ENCODE measurements at places on chromosomes 4 and X.

- no peak for DNase-seq
Measured at GRCh38 chr4:92304121-92304520, 355 bp downstream of the GRID2 start.

DNA sequence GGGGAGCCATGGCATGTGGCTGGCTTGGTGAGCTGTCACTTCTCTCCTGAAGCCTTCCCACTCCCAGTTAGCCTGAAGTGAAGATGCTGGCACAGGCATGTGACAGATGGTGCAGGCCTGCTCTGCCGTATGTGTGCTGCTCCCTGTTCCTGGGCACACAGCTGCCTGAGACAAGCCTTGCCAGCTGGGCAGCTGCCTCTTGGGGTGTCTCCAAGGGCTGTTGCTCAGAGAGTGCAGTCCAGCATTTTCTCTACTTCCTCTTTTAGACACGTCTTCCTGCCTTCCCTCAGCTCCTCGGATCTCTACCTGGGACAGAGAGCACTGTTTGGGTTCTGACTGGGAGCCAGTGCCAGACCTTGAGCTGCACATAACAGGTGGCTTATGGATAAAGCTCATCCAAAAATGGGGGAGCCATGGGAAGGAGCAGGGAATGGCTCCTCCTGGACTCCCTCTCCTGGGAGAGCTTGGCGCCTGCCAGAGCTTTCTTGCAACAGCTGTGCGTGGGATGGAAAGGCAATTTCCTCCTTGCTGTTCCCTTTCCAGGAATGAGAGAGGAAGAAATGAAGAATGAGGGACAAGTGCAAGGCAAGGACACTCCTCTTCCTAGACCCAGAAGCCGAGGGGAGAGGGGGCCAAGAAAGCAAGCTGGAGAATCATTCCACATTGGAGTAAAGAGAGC, 132.9 kb downstream of the MSL3 start:
- no peak for DNase-seq

DNA sequence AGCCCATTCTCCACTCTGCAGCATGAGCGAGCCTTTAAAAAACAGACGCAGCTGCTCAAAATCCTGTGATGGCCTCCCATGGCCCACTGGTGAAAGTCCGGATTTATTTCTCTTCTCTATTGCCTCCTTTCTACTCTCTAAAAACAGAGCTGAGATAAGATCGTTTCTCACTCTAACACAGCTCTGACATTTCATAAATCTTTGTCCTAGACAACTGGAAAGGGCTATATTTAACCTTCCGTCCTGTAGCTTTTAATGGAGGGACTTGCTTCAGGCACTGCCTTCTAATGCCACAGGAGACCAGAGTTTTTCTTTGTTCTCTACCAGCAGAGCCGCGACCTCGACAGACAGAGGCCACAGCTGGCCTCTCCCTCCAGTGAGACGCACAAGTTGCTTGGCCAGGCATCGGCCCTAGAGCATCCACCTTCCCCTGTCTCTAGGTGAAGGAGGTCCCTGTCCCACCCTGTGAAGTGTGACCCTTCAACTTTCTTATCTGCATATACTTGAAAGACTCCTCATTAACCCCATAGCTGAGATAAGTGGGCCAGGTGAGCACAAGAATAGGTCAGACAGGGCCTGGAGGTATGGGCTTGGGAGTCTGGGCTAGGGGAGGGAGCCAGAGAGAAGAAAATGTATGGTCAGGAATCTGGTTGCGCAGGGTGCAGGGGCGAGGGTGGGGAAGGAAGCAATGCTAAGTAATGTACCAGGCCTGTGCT, 50.0 kb downstream of the RTL5 start:
- DNase-seq = no peak

DNA sequence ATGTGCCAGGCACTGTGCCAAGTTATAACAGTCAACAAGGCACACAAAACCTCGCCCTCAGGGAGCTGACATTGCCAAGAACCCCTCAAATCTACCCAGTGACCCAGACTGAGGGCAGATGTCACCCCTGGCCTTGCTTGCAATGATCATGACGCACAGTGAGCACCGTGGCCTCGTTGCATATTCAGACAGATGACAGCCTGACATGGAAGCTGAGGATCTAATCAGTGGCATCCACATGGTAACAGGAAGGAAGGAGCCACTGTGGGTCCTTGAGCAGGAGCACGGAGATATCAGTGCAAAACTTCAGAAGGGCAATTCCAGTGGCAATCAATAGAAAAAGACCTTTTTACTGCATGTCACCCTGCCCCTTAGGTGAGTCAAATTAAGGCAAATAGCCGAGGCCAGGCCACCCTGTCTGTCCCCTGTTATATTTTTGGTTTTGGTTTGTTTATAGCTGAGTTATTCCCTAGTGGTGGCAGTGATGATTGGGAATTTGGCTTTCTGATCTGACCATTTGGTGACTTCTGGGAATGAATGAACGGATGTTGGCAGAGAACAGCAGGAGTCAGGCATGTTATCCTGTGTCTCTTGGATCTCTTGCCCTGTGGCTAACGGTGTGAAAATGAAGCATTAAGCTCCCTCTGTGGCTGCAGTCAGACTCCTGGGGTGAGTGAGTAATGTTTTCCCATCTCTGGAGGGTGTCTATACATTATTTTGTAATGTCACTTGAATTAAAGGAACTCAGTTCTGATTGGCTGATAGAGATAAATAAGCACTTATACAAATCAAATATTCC, 20.4 kb downstream of the WDR13 start:
- DNase-seq = no peak

DNA sequence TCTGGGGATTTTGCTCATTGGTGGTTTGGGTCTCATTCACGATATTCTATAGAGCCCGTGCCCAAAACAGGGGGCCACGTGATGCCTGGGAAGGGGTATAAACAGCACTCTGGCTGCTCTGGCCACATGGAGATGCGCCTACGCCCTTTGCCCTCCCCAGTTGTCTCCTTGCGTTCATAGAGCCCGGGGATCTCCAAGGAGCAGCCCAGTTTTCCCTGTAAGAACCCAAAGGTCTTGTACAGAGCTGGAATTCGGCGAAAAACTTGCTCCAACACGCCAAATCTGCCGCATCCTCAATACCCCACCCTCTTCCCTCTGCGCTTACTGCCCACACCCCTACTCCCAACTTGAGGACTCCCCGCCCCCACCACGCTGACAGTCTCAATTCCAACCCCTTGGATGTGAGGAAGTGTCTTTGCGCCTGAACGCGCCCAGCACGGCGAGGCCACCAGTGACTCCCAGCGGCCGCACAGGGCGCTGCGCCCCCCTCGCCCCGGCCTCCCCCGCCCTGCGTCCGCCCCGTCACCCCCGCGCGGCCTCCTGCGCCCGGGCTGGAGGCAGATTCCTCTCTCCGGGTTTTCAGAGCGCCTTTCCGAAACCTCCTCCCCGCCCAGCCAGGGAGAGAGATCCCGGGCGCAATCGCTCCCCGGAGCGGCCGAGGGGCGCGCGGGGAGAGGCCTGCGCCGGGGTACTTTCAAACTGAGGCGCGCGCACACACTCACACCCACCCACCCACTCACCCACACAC, at the start of gene NHS:
TSS of gene NHS (plus strand) at position 582 of the 748 bp plus-strand sequence. CDS start 558 bp downstream, outside the sequence.
- no peak for DNase-seq

DNA sequence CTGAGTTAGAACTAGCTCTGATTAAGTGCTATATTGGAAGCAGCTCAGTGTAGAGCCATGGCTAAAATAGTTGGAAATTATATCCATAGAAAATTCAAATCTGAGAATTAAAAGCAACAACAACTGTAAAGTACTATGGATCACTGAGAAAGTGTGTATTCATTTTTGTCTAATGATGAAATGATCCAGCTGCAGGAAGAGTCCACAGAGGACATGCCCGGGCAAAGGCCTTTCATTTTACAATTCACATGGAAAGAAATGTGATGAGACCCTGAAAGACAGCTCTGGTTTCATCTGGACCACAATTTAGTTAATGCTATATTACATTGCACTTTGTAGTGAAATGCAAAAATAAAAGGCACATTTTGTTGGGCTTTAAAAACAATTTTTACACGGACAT, 196.8 kb upstream of the FAT1 start:
- DNase-seq = no peak

- DNase-seq = no peak
Measured at GRCh38 chrX:129759576-129760061, 20.1 kb upstream of the SASH3 start.

- DNase-seq = no peak
Measured at GRCh38 chr4:16227462-16227868, 1.2 kb upstream of the TAPT1 start.
